Muscle of leg (tissue), 16 donors: ENCODE measurements at places on chromosomes 4 and X. TPM values are rescaled to one million over a fixed set of nuclear protein-coding genes. Genes with fewer than 3 reads are reported as not detected.
A peak's percentile ranks its signal among the peaks of the same experiment; 100 is the strongest.

Gene FGA
- total RNA-seq, result 0.49 TPM

Gene GLRA2
- total RNA-seq, result 0.09 TPM

Gene COX7B2
- total RNA-seq, result not detected

Gene MID2
- 11.3 TPM for total RNA-seq

Gene STK32B
- total RNA-seq, result 3.8 TPM

Gene GATA1
- total RNA-seq, result 0.22 TPM

Gene NIPAL1
- 2.2 TPM for total RNA-seq

Gene PPP2R2C
- 0.09 TPM for total RNA-seq

GRCh38 chr4:73068491-73069337 lies 802 bp downstream of the COX18 start:
- peak; percentile 63 for DNase-seq

GRCh38 chrX:49934729-49935128 lies 12.3 kb downstream of the CLCN5 start:
- no peak for DNase-seq

DNA sequence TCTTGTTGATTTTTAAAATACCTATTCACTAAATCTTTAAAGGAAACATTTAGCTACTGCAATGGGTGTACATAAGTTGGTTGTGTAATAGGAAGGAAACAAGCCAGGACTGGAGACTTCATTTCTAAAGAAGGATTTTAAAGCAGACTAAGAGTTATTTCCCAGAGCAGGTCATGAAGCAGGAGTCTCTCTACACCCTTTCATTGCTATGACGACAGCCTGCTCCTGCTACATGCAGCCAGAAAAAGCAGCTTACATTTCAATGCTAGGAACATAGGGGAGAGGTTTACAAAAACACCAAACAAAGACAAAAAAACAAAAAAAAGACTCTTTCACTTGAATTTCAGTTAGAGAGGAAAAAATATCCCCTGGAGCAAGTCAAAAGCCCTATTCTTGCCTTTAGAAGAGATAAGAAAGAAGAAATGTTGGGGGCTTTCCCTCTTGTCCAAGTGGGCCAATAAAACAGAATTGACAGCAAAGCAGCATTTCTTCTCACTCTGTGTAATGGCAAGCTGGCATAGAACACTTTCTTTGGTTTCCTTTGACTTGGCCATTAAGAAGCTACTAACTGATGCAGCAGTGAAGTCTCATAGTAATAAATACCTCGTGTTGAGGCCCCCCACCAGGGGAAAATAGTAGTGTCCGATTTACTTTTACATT lies 3.4 kb downstream of the SPARCL1 start:
- DNase-seq, result peak; percentile 91

DNA sequence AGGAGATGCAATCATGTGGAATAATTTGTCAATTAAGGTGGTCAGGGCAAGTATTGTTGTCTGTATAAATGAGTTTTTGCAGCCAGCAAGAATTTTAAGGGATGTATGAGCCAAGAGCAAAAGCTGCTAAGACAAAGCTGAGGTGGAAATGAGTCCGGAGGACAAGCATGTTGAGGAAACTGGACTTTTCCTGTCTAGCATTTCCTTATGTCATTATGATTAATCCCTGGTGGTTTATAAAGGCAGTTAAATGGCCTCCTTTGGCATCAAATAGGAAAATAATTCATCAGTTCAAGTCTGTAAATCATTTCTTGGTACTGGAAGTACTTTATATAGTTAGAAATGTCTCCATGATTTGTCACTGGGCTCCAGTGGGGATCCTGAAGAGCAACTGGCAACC lies 61.6 kb upstream of the TEX13A start:
- no peak for DNase-seq

GRCh38 chr4:121788896-121789295 lies 12.2 kb upstream of the EXOSC9 start:
- DNase-seq, result no peak

DNA sequence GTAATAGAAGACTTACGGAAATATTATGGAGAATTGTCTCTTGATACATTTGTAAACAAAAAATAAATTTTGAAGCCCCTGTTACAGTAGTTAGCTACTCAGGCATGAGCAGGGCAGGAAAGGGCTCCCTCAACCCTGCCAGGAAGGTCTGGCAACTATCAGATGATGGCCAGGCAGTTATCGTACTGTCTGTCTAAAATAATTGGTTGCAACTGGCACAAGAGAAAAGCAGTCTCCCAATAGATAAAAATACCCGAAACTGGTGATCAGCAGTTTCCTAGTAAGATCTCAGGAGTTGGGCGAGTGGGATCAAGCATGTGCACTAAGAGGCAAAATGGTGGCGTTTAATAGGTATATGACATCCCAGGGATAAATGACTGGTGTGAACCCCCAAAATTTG lies 1336.3 kb downstream of the C4orf33 start:
- DNase-seq, result no peak

DNA sequence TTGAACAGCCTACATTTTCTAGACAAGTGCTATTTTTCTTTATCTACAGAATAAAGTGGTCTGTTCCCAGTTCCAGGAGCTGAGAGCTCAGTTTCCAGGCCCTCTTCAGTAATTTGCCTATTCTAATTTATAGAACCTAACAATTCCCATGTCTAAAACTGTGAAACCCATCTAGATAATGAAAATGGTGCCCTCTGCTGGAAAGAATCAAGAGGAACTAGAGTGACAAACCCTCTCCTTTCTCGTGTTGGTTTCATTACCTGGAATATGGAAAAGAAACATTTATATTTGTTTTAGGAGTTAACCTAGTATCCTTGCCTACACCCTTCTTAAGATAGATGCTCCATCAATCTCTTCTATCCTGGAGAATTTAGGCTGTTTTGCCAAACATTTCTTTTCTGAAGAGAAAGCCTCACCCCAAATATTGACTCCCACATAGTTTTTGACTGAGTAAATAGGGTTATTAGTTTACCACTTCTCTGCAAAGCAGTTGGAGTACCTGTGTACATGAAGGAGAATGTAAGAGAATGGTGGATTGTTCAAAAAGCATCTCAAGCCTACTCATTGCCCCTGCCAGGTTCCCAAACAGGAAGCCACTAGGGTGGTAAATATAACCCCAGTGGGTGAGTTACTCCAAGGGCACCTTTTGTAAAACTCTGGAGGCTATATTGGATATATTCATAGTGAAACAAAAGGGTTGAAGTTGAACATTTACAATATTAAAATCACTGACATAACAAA lies 121.6 kb downstream of the RASL11B start:
- peak; percentile 81 for DNase-seq

GRCh38 chr4:99180382-99181070 lies 36.4 kb upstream of the ADH4 start:
- DNase-seq, result peak; percentile 89
